ENCODE measurements at places on chromosomes 13 and 19. TPM values are rescaled to one million over a fixed set of nuclear protein-coding genes. Genes with fewer than 3 reads are reported as not detected.

DNA sequence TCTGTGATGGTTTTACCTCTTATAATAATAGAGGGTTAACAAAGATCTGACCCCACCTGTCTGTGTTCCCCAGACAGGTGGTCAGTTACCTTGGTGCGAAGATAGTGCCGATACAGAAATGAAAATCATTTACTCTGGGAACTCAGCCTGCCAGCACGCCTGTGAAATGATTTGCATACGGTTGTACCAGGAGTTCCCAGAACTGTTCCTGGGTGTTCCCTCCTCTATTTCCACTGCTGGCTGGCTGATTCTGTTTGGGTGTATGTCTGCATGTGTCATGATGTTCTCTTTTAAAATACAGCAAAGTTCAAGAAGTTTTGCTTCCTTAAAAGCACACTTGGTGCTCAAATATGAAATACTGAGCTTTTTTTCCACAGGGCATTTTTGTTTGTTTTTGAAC is 527.1 kb downstream of the FGF9 start:
- no peak for DNase-seq

The CGB5 gene
- total RNA-seq, result 1.9 TPM

The ZNF846 gene
- 8.3 TPM for total RNA-seq

GRCh38 chr19:6712692-6713670 is 7.5 kb downstream of the C3 start:
- no peak for DNase-seq

DNA sequence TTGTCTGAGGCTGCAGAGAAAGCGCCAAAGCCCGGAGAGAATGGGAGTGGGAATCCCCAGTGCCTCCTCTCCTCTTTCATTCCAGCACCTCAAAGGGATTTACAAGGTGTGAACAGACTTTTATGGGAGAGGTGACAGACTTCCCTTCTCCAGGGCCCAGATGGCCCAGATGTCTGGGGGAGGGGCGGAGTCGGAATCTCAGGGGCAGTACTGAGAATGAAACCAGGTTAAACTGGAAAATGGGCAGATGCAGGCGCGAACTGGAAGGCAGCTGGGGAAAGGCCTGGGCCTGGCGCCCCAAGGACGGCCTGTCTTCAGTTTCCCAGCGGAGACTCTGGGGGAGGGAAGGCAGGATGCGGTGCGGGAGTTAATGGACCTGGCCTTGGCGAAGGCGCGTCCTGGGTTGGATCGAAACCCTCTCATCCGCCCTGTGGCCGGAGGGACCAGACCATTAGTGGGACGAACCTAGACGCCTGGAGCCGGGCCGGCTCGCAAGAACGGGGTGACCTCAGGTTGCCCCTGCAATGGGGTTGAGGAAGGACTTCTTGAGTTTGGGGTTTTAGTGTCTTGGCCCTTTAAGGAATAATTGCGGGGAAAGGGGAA is 592 bp upstream of the TRIP10 start:
- peak; percentile 38 for DNase-seq

The SEMA6B gene
- total RNA-seq, result 3.3 TPM

- peak; percentile 35 for DNase-seq
These were observed 25.1 kb downstream of the CARS2 start for GRCh38 chr13:110680852-110681251.

The ZNF431 gene
- total RNA-seq, result 27.2 TPM

DNA sequence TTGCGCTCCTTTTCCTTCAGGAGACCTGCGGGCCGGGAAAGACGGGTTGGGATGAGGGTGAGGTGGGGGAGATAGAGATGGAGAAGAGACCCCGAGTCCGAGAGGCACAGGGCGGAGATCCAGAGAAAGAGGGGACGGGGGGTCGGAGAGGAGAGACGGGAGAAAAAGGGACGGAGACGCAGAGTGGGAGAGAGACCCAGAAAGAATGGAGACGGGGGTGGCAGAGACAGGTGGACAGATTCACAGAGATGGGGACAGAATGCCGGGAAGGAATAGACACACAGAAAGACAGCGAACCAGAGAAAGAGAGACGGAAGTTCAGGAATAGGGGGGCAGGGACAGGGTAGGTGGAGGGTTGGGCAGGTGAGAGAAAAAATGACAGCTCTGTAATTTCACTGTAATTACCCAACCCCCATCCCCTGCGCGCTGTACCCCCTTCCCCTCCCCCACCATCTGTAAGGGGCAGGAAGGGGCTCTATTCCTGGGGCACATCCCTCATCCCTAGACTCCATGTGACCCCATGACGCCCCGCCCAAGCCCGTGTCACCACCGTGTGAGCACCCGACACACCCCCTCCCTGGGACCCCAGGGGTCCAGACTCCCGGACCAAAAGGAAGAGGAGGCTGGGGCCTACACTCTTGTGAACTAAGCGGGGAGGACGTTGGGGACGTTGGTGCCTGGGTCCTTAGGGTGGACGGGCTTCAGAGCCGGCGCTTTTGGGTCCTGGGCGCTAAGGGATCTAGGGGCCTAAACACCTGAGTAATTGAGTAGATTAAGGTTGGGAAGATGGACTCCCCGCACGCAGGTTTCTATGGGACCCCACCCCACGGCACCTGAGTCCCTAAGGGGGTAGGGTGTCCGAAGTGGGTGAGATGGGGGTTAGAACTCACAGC is 967 bp downstream of the DBP start:
- DNase-seq, result peak; percentile 38

- peak; percentile 49 for DNase-seq
These were observed 9.4 kb downstream of the HRC start for GRCh38 chr19:49145573-49146407.

DNA sequence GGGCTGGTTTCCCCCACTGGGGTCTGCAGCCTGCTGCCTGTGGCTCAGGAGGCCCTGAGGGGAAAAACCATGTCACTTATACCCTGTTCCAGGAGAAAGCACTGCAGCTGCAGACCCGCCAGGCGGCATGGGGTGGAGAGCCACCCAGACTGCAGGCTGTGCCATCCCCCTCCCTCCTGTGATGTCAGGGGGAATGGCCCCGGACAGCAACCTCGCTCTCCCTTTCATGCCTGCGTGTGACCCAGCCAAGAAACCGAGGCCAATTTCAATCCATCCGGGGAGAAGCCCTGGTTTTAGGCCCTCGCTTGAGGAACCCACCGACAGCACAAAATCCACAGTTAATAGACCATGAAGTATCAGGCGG is 37.2 kb upstream of the MATK start:
- no peak for DNase-seq

The SPACA4 gene
- not detected for total RNA-seq

DNA sequence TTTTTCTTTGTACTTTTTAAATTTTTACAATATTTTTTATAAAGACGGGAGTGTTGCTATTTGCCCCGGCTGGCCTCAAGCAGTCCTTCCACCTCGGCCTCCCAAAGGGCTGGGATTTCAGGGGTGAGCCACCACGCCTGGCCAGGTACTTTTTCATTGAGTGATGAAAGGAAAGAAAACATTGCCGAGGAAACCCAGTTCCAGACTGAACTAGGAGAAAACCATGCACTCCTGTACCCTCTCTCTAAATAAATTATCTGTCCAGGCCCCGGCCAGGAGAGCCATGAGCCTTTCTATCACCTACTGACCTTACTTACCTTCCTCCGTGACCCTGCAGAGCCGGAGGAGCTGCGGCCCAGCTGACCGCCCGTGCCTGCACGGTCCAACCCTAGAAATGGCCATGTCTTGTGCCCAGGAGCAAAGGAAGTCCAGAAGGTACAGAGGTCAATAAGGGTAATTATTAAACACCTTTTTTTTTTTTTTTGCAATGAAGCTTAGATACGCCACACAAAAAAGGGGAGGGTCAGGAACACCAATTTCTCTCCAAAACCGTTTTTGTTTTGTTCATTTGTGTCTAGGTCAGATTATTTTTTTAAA is at the start of gene SLC7A9:
Gene SLC7A9, minus strand, starts transcription at position 399 of the 597 bp plus-strand sequence. CDS start 1,233 bp downstream, outside the sequence.
- no peak for DNase-seq

GRCh38 chr19:1312767-1313694 is 27.4 kb downstream of the EFNA2 start:
- DNase-seq, result peak; percentile 51

DNA sequence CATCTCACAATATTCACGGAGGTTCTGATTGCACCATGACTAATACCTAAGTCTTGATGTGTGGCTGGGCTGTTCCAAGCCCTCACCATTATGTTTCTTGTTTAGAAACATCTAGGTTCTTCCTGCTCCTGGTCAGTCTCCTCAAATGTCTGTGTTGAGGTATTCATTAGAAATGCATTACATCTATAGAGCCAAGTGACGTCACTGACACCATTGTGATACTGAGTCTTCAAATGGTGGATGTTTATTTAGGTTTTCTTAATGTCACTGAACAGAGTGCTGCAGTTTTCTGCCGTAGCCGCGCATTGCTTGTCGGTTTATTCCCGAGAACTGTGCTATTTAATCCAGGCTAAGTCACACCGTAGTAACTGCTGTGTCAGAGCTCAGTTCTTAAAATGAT is 142.4 kb upstream of the SPACA7 start:
- no peak for DNase-seq

DNA sequence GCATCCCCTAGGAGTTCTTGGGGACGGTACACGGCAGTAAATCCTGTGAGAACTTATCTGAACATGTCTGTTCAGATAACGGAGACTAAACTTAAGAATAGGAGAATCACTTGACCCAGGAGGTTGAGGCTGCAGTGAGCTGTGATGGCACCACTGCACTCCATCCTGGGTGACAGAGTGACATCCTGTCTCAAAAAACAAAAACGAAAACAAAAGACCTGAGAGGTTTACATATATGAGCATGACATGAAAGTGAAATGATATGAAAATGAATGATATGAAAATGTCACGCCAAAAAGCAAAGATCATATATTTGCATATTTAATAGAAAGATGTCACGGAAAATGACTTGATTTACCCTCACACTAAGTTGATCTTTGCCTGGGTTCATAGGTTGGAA is 5.8 kb downstream of the ZNF175 start:
- no peak for DNase-seq

- peak; percentile 67 for DNase-seq
These were observed 1.5 kb upstream of the CGB5 start for GRCh38 chr19:49042177-49042576.

DNA sequence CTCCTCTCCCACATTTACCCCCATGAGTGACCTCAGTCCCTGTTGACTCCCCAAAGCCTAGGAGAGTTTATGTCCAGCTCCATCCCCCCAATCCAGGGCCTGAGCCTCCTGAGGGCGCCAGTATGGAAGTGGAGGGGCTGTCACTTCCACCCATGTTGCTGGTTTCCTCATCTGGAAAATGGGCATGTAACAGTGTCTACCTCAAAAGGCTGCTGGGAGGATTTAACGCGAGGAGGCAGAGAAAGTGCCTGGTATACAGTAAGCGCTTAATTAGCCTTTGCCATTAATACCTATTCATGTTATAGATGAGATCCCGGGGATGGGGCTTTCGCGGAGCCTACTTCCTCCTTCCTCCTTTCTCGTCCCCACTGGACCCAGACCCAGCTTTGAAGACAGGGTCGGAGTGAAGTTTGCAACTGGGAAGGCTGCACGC is 476 bp downstream of the TYK2 start:
- no peak for DNase-seq

DNA sequence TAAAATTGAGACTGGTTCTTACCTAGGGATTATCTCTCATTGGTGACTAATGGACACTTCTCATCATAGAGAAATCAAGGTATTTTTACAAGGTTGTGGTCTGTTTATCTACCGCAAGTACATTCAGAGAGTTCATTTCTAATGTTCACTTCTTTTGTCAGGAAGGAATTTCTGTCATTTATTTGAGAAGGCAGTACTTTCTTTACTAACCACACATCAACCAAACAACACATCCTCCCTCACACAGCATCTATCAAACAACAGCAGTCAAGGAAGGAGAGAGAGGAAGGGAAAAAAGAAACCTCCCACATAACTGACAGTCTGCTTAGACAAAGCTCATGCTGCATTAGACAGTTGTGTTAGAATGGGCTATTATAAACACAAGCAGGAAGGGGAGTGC is 182.3 kb upstream of the KLF12 start:
- no peak for DNase-seq

- no peak for DNase-seq
These were observed 143.9 kb downstream of the KATNAL1 start for GRCh38 chr13:30163441-30163840.

The F7 gene
- total RNA-seq, result not detected

The SPIB gene
- total RNA-seq, result 0.83 TPM
